ENCODE measurements at places on chromosomes 2 and 18.

DNA sequence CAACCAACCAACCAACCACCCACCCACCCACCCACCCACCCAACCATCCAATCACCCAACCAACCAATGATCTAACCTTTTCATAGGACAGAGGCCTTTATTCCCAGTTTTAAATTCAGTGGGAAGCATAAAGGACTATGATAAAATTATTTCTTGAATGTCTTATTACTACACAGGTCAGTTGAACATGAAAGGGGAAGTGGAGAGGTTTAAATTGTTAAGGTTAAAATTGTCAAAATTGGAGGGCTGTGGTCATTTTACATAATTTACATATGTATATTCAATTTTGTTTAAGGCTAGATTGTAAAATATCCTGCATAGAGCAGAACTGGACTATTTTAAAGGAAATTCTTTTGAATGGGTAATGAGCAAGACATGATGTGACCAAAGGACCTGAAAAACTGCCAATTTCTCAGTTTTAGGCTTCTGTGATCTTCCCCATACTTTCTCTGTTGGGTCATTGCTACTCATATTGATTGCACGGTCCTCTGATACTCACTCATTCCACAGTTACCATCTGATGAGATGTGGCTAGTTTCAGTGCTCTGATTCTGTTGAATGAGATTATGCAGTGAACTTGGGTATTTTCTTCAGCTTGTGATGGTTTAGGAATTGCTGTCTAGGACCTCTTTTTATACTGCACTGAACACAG is 127.4 kb downstream of the PLCL1 start:
- no peak for DNase-seq

DNA sequence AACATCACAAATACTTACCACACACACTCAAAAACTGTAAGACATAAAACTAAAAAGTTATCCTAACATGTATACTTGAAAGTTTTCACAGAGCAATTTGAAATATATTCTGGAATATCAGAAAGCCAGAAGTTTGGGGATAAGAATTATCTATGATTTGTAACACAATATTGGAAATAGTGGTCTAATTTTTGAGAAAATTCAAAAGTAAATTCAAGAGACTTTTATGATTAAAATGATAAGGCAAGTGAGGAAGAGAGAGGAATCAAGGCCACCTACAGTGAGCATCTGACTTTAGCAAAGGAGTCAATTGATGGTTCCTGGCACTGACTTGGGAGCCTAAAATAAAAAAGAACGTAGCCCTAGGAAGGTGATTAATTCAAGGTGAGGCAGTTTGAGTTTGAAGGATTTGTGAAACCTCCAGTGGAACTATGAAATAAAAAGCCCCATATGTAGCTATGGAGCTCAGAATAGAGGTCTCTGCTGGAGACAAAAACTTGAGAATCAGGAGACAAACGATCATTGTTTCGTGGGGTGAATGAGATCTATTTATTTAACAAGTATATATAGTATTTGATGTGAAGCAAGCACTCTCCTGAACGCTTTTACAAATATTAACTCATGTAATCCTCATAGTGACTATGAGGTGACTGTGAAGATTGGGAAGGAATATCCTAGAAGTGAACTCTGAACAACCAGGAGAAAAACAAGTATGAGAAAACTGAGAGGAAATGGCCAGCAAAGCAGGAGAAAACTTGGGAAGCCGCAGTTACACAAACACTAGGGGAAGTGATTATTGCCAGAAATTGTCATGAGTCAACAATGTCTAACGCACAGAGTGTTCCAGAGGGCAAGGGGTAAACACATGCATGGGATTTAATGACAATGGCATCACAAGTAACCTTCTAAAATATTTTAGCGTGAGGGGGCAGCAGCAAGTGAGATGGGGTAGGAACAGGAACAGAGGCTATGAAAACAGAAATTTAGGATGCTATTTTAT is 12.8 kb downstream of the TFPI start:
- no peak for DNase-seq

DNA sequence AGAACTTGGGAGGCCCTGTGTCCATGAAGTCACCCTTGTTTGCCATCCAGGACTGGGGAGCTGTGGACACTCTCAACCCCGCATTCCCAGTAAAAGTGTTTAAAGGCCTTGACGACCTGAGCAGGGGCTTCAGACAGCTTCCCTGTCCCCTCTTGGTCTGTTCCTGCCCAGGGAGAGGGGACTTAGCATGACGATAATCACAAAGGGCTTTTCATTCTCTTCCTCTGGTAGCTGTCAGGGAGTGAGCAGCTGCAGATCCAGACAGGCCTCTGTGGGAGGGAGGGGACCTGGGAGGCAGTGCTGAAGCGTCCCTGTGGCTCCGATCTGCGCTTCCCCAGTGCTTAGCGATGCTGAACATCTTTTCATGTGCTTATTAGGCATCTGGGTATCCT is 77.8 kb upstream of the HS6ST1 start:
- no peak for DNase-seq

DNA sequence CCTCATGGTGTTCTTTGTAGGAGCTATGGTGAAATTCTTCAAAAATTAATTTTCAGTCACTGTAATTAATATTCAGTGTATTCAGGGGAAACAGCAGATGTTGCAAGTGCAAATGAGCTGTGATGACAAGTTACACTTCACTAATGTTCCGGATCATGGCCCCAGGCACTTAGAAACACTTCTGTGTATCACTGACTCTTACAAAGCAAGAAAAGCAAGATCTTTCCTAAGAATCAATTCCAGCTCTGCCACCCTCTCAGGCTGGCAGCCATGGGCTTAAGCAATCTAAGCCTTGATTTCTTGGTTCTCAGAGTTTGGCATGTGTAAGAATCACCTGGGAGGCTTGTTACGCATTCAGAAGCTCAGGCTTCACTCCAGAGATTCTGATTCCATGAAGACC is 78.0 kb downstream of the MARCHF4 start:
- no peak for DNase-seq

- no peak for DNase-seq
These were observed 49.8 kb downstream of the TFPI start for GRCh38 chr2:187504312-187504921.

Measured in NB4 (cell line).